Right renal pelvis (tissue), 4 donors: ENCODE measurements at places on chromosomes 16 and 17. TPM values are rescaled to one million over a fixed set of nuclear protein-coding genes. Genes with fewer than 3 reads are reported as not detected.

- no peak for DNase-seq
Observed at GRCh38 chr16:85234310-85235204, 122.3 kb upstream of the CIBAR2 start.

- no peak for DNase-seq
Observed at GRCh38 chr17:49996495-49997300, 1.7 kb upstream of the DLX3 start.

GRCh38 chr17:40303009-40303657, 5.8 kb upstream of the RARA start:
- DNase-seq, result no peak

DNA sequence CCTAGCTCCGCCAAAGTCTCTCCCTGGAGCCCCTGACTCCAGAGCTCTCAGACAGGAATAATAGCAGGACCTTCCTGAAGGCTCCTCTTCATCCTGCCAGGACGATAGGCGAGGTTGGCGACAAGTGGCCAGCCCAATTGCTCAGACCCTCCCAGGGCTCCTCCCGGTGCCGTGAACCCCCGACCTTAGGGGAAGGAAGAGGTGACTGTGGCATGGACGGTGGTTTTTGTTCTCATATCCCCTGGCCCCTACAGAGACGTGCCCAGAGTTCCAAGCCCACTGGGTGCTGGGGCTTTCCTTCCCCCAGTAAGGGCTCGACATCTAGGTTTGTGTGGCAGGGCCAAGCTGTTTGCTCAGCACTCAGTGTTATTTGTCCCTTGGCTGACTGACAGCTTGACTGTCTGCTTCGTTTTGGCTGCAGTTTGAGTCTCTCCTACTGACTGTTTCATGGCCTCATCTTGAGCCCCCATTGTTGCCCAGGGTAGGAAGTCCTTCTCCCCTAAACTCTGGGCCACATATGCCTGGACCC, 4.6 kb upstream of the ADCY7 start:
- DNase-seq, result no peak

DNA sequence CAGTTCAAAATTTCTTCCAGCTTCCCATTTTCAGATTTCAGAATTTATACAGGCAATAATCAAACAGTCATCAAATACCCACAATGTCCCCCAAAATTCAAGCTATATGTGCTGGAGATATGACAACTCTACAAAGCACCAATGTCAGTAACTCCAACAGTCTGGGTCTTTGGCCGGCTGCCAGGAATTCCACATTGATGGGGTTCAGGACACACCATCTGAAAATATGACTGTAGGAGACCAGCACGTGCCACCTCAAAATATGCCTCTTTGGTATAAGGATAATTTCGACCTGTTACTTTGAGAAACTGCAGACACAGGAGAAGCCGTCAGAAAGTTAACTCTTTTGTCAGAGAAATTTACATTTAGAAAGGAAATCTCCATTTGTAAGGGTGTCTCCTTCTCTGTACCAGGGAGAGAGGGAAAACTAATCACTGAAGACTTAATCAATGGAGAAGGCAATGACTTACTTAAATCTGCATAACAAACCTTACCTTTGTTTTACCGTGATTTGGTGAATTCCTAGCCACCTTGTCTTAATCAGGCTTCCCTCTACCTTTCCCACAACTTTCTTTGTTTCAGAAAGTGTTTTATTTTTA, 594.3 kb upstream of the CDH5 start:
- no peak for DNase-seq

GRCh38 chr16:2033057-2033908, 6.6 kb downstream of the NHERF2 start:
- DNase-seq, result no peak

GRCh38 chr17:1606352-1606985, 22.2 kb downstream of the SLC43A2 start:
- no peak for DNase-seq

- DNase-seq, result no peak
Observed at GRCh38 chr17:34741967-34742366, 162.6 kb downstream of the TMEM132E start.

- DNase-seq, result no peak
Observed at GRCh38 chr17:77786740-77787505, 171.6 kb upstream of the TNRC6C start.

DNA sequence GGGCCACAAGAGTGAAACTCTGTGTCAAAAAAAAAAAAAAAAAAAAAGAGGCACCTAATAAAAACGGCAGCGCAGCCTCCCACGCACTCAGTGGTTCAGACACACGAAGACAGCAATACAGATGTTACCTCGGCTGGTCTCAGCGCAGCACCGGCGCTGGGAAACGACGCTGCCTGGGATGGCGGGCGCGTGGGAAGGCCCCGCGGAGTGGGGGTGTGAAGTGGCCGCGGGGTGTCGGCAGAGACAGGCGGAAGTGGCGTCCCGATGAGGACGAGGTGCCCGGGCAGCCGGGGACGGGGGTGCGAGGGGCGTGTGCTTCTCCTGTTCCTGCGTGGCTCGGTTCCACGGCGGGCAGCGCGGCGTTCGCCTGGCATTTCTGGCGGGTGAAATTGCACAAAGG, 179.4 kb downstream of the BANP start:
- DNase-seq, result no peak

DNA sequence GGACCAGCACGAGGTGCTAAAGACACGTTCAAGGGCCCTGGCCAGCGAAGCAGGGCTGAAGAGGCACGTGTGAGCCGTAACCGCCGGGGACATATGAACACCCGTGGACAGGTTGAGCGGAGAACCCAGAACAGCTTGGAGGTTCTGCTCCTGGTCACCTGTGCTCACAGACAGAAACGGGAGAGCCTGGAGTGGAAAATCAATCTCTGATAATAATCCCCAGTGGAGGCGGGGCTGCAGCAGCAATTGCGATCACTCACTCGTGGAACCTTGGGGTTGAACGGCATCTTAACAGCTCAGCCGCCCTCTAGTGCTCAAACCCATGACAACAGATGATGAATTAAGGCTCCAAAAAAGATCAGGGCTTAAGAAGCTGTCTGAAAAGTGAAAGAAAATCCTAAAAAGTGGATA, 25.6 kb downstream of the WIPI1 start:
- no peak for DNase-seq

DNA sequence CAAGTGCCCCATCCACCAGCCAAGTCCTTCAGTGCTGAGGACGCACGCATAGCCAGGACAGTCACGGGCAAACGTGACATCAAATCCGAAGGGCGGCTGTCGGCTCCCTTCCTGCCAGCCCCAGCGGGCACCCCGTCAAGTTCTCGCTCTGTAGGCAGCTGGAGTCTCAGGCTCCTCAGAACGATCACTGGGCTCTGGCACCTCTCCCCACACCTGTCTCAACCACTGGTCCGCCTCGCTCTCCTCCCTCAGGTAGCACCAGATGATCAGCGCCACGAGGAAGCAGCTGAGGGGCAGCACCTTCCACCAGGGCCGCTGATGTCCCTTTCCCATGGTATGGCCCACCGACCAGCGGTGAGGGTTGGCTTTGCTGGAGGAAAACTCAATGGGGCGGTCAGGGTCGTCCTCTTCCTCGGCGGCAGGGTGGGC, 422 bp downstream of the UQCC4 start:
- DNase-seq, result no peak

DNA sequence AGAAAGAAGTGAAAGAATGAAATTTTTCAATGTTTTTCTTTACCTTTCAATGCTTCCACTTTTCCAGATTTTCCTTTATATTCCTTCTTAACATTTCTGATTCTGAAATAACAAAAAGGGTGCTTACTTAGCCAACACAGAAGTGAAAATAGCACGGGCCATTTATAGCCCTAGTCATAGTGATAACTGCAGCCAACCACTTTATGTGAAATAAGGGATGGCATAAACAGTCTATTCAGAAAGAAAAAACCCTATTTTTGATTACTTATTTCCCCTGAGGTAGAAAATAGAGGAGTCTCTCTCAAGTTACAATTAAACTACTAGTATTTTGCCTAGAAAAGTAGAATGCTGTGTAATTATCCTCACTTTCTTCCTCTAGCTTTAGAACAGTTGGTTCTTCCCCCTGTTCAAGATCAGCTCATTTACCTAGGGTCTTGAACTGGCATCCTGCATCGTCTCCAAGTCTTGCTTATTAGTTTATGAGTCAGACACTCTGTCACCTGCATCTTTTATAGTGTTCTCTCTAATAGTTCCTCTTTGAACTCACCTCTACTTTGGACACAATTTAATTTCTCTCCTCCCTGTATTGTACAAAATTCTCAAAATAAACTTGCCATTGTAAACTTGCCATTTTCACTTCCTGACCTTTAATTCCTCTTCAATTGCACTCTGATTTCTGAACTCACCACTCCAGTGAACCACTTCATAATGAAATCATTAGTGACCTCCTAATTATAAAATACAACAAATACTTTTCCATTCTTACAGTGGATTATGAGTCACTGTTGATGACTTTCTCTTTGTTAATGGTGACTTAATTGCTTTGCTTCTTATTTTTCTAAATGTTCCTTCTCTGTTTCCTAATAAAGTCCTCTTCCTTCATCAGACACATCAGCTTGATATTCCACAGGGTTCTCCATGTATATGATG, 23.6 kb downstream of the ABCA6 start:
- no peak for DNase-seq

GRCh38 chr17:77894126-77894956, 64.2 kb upstream of the TNRC6C start:
- DNase-seq, result no peak

DNA sequence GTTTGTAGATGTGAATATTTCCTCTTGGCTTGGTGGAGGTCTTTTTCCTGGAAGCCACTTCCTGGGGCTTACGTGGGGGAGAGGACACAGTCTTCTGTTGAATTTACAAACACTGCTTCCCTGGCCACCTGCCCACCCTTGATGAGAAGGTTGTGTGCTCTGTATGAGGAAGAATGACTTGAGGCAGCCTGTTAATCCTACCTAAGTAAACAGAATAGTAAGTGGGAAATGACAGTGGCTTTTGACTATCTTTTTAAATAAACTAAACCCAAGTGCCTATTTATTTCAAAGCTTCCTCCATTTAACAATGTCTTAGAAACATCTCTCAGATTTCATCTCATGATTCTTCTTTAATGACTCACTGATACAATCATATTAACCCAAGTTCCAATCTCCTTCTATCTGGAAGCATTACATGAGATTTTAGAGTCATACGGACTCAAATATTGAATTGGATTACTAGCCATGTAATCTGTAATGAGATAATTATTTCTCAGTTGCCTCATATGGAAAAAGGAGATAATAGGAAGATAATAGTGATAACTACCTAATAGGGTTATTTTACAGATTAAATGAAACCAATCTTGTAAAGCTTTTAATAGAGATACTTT, 96.6 kb upstream of the SMIM36 start:
- no peak for DNase-seq

DNA sequence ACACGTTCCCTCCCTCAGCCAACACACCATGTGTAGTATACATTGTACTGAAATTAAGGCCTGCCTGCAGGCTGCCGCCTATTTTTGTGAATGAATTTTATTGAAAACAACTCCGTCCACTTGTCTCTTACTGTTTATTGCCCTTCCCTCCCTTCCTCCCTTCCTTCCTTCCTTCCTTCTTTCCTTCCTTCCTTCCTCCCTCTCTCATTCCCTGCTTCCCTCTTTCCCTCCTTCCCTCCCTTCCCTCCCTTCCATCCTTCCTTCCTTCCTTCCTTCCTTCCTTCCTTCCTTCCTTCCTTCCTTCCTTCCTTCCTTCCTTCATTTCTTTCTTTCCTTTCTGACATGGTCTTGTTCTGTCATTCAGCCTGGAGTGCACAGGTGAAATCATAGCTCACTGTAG, 2.3 kb downstream of the ITGAM start:
- DNase-seq, result no peak

GRCh38 chr17:18896947-18897346, 39.0 kb downstream of the PRPSAP2 start:
- DNase-seq, result no peak

- DNase-seq, result no peak
Observed at GRCh38 chr17:66365903-66366302, 63.5 kb downstream of the PRKCA start.

- DNase-seq, result no peak
Observed at GRCh38 chr17:75854101-75854748, 910 bp downstream of the WBP2 start.

DNA sequence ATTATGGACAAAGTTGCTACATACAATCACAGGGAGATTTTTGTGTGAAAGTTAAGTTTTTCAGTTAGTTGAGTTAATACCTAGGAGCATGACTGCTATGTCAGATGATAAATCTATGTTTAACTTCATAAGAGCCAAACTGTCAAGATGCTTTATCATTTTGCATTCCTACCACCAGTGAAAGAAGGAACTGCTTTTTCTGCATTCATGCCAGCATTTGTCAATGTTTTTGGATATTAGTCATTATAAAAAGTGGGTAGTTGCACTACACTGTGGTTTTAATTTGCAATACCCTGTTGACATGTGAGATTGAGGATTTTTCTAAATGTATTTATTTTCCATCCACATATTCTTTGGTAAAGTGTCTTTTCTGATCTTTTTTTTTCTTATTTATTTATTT, 434.0 kb upstream of the MON1B start:
- no peak for DNase-seq

DNA sequence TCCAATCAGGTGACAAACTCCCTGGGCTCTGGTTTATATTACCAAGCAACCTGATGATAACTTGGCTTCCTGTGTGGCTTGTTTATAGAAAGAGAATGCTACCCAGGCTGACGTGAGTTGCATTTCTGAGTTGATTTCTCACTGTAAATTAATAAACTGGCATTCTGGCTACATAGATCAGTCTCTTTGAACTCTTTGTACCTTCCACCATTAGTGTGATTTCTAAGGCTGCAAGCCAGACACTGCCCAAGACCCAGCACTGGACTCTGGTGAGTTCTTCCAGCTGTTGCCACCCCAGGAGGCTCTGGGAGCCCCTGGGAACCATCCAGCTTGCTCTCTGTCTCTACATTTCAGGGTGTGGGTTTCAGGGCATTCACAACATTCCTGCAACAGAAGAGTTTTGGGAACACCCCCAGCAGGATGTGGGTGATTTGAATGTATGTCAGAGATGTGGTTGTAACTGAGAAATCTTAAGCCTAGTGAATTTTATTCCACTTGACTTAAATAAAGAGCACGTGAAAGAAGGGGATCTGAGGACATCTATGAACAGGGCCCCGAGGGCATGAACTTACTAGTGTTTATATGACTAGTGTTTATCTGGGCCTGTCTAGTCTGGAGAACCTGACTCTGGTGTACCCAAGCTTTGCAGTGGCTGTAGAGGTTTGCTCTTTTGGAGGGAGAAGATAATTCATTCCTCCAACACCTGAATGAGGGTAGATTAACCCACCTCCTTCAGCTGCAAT, 30.3 kb upstream of the LRRC37A start:
- DNase-seq, result no peak

GRCh38 chr16:8886593-8887430, 4.7 kb downstream of the LITAFD start:
- DNase-seq, result no peak

The LPO gene
- 0.29 TPM for polyA plus RNA-seq

The HSD17B1 gene
- polyA plus RNA-seq, result 3.0 TPM

The DOC2A gene
- 2.7 TPM for polyA plus RNA-seq

The KRTAP16-1 gene
- not detected for polyA plus RNA-seq

The IGFBP4 gene
- polyA plus RNA-seq, result 345 TPM

The CDIP1 gene
- polyA plus RNA-seq, result 26.4 TPM

The BCAR1 gene
- 64.5 TPM for polyA plus RNA-seq

The NTN1 gene
- polyA plus RNA-seq, result 3.0 TPM

The ALDH3A2 gene
- 117 TPM for polyA plus RNA-seq

The QRICH2 gene
- 6.5 TPM for polyA plus RNA-seq
